ENCODE measurements at places on chromosomes 7 and 10.
A peak's percentile ranks its signal among the peaks of the same experiment; 100 is the strongest.

DNA sequence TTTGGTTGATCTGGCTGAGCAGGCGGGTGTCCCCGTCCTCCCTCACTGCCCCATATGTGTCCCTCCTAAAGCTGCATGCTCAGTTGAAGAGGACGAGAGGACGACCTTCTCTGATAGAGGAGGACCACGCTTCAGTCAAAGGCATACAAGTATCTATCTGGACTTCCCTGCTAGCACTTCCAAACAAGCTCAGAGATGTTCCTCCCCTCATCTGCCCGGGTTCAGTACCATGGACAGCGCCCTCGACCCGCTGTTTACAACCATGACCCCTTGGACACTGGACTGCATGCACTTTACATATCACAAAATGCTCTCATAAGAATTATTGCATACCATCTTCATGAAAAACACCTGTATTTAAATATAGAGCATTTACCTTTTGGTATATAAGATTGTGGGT is 26.9 kb upstream of the TRIM56 start:
- DNase-seq: peak; percentile 54

DNA sequence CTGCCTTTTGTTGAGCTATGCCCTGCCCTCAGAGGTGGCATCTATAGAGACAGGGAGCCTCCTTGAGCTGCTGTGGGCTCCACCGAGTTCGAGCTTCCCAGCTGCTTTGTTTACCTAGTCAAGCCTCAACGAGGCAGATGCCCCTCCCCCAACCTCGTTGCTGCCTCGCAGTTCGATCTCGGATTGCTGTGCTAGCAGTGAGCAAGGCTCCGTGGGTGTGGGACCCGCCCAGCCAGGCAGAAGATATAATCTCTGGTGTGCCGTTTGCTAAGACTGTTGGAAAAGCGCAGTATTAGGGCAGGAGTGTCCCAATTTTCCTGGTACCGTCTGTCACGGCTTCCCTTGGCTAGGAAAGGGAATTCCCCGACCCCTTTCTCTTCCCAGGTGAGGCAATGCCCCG is 88.4 kb upstream of the CDK6 start:
- DNase-seq: no peak

- DNase-seq: peak; percentile 68
Observed at GRCh38 chr10:59006511-59007306, 169.7 kb upstream of the PHYHIPL start.

DNA sequence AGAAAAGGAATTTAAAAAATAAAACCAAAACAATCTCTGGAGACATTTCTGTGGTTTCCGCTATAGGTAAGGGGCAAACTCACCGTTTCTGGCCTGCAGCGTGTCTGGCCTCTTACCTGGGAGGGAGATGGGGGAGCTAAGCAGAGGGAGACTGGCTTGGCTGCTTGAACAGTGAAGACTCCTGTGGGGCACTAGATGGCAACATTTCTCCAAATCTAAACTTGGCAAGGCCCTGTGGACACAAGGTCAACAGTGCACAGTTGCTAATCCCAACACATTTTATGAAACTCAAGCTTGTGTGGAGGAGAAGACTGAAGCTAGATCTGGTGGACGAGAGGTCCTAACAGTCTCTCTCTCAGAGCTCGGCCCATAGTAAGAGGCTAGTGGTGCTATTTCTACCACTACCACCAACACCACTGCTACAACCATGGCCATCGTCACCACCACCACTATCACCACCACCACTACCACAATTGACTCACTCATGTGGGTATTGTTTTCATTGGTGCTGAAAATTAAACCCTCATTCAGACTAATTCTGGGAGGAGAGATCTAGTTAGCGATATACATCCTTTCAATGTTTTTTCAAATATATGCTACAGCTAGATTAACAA is 28.4 kb upstream of the CDHR3 start:
- DNase-seq: peak; percentile 9

DNA sequence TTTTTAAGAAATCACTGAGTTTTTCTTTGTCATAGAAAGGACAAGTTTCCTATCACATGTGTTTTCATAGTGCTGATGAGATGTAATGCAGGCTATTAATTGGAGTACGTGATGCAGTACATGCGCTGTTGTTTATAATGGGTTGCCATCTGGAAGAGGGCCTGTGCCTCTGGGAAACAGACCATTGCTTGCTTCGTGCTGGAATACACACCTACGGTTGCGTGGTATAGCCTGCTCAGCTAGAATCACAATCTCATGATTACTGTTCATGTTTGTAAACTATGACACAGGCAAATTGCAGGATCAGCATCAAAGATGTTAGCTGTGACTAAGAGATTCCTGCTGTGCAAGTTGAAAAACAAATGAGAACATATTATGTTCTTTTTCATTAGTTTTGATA is 107.2 kb upstream of the STEAP1B start:
- no peak for DNase-seq

DNA sequence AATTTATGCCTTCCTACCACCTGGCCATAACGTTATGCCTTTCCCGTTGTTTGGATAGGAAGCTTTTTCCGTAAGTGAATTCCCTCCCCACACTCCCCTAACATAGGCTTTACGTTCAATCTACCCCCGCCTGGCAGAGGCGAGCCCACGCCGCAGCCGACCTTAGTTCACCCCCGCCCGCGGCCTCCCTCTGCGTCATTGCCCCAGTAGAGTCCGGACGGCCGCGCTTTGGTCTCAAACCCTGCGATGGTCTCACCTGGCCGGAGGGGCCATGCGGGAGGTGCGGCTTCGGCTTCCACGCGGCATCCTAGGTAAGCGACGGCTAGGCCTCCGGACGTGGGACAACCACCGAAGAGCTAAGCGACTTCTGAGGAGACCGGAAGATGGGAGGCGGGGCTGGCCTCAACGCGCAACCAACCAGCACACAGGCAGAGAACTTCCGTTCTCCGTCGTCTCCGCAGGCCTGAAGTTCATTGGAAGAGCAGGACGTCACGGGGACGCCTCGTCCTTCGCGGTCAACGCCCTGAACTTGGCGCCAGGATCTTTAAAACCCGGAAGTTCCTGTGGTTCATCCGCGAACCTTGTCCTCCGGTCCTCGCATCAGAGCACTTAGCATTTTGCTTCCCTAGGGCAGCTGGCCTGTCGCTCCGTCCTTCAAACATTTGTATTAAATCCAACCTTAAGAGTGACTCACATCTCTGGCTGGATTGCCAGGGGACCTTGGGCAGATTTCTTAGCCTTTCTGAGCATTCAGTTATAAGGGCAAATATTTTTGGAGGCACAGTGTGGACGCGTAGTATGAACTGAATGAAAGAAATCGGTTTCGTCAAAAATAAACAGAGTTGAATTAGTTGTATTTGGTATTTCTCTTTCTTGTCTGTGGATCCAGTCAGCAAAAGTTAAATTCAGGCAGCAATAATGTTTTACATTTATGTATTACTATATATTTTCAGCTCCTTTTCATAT is at the start of gene CHCHD2:
TSS of gene CHCHD2 (minus strand) at position 369 of the 966 bp plus-strand sequence. CDS start at position 306, 63 bp downstream.
- DNase-seq: peak; percentile 97

- no peak for DNase-seq
Observed at GRCh38 chr7:26198133-26198780, 2.3 kb downstream of the HNRNPA2B1 start.

- peak; percentile 48 for DNase-seq
Observed at GRCh38 chr7:79282070-79282694, 171.3 kb downstream of the MAGI2 start.

GRCh38 chr7:111540199-111540815 is 22.0 kb downstream of the IMMP2L start:
- no peak for DNase-seq

GRCh38 chr10:75181073-75181472 is 29.5 kb upstream of the VDAC2 start:
- no peak for DNase-seq

DNA sequence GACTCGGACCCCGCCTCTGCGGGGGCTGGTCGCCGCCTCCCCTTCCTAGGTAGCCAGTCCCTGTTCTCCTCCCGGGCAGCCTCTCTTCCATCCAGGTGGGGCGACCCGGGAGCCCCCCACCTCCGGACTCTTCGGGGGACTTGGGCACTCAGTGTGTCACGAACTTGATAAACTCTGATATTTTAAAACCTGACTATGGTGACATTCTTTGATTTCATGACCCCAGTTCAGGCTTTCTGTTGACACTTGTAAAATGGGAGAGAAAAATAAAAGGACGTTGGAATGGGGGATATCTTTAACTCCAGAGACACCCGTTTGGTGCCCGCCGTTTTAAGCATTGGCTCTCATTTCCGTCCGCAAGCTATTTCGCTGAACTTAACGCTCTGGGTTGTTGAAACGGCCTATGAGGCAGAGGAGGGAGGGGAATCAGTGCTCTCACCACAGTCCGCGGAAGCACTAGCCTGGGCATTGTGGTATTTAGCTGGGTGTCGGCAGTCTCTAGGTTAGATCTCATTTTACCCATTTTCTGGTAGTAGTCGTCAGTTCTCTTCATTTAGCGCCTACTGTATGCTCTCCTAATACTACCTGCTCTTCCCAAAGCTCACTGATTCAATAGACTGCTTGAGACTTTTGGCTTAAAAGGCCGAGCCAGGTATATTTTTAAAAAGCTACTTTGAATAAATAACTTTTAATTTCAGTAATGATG is 738 bp downstream of the VPS26A start:
- DNase-seq: peak; percentile 54

GRCh38 chr7:109479388-109479787 is 909.7 kb downstream of the DNAJB9 start:
- DNase-seq: no peak

DNA sequence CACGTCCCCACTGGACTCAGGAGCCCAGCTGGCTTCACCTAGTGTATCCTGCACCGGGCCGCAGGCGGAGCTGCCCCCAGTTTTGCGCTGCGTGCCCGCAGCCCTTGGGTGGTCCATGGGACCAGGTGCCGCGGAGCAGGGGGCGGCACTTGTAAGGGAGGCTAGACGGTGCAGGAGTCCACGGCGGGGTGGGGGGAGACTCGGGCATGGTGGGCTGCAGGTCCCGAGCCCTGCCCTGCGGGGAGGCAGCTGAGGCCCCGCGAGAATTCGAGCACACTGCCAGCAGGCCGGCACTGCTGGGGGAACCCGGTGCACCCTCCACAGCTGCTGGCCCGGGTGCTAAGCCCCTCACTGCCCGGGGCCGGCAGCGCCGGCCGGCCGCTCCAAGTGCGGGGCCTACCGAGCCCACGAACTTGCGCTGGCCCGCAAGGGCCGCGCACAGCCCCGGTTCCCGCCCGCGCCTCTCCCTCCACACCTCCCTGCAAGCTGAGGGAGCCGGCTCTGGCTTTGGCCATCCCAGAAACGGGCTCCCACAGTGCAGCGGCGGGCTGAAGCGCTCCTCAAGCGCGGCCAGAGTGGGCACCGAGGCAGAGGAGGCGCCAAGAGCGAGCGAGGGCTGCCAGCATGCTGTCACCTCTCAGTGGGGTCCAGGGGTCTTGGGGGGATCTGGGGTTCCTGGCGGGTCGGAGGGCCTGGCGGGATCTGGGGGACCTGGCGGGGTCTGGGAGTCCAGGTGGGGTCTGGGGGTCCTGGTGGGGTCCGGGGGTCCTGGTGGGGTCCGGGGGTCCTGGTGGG is 81.4 kb downstream of the VIPR2 start:
- DNase-seq: no peak

DNA sequence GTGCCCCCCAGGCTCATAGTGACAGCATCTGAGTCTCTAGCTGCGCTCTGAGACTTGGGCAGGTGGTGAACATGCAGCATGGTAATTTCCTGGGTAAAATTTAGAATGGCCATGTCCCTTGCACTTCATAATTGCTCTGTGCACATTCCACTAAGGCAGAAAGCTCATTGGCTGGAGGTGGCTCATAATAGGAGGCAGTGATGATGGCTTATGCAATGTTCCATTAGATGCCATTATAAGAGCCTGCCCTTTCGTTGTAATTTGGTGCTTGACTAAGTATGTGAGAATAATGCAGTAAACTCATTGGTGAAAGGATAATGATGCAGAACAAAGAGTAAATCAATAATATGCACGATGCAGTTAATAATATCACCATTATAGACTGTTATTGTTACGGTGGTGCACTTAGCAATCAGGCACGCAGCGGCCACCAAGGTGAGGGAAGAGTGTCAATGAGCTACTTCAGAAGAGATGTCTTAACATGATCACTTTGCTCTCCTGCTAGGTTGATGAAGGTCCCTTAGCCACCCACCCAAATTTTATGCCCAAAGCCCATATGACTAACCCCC is 545.9 kb downstream of the KCNMA1 start:
- DNase-seq: no peak

DNA sequence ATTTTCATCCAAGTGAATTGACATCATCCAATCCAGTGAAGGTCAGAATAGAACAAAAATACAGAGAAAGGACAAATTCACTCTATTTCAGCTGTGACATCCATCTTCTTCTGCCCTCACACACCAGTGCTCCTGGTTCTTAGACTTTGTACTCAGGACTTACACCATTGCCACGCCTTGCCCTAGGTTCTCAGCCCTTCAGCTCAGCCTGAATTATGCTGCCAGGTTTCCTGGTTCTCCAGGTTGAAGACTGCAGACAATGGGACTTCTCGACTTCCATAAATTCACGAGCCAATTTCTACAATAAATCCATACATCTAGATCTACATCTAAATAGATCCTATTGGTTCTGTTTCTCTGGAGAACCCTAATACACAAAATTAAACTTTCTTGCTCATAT is 181.2 kb upstream of the KCND2 start:
- no peak for DNase-seq

GRCh38 chr10:124943301-124944092 is 1.6 kb downstream of the ZRANB1 start:
- DNase-seq: no peak

DNA sequence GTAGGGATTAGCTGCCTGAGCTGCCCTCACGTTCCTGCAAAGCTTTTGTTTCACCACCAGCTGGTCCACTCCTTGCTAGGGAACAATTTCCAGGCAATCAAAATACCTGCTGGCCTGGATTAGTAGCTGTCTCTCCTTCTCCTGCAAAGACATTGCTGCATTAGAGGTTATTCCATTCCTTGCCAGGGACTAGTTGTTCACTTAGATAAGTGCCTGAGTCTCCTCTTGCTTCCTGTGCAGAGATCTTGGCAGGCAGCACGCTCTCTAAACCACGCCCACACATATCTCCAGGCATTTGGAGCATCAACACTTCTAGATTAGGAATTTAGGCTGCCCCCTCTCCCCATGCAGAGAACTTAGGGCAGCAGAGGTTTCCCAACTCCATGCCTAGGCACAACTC is 150.4 kb upstream of the SMIM30 start:
- no peak for DNase-seq

GRCh38 chr10:22466763-22467334 is 121.6 kb downstream of the SPAG6 start:
- DNase-seq: no peak

DNA sequence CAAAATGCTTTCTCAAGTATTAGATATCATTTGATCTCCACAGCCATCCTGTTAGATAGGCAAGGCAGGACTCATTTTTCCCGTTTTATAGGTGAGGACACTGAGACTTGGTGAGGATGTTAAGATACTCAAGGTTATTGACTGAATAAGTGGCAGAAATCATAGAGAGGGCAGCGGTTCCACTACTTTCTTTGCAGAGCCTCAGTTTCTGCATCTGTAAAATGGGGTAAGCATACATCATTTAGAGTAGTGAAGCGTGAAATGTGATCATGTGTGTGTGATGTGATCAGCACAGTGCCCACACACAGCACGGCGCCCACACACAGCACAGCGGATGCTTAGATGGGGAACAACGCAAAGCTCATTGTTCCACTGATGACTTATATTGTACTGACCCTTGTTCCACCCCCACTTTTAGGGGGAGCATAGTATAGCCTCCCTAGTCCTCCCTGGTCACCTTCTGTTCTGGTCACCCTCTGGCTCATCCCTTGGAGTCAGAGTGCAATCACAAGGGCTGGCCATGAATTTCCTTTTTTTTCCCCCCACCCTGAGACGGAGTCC is 10.5 kb downstream of the UBTD1 start:
- DNase-seq: no peak
